ENCODE measurements at places on chromosomes 4 and X.

- peak; percentile 33 for DNase-seq
These were observed 260.5 kb downstream of the TMA16 start for GRCh38 chr4:163755013-163755412.

GRCh38 chr4:107564326-107564725 lies 155.7 kb downstream of the PAPSS1 start:
- no peak for DNase-seq

DNA sequence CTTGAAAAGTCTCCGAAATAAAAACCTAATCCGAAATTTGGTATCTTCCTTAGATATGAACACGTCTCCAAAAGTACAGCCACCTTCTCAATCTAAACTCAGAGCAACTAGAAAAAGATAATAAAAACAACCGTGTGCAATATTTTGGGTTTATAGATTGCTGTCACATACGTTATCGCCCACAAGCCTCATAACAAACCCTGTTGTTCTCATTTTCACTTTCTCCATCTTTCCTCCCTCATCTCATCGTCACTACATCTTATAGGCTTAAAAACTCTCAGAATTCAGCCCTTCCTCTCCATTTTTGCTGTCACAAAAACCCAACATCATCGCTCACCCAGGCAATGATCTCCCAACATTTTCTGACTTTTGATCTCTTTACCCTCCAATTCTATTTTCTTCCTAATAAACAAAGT lies 448 bp upstream of the SCFD2 start:
- DNase-seq = no peak

GRCh38 chr4:189124149-189124758 lies 816.4 kb upstream of the FRG1 start:
- peak; percentile 16 for DNase-seq

DNA sequence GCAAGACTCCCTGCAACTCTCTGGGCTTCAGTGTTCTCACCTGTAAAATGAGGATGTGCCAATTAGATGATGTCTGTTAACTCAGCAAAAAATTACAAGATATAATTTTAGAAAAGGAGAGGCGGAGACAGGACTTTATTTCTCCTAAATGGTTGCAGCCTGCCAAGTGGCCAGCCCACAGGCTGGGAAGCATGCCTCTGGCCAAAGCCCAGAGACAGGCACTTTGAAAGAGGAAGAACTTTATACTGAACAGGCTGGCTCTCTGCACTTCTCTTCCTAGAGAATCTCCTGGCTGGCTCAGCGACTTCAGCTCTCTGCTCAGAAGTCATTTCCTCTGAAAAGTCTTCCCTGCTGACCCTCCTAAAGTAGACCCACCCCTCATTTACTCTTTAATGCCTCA lies 3.7 kb downstream of the PRDM5 start:
- no peak for DNase-seq

GRCh38 chr4:73615613-73616012 lies 4.6 kb downstream of the RASSF6 start:
- no peak for DNase-seq

DNA sequence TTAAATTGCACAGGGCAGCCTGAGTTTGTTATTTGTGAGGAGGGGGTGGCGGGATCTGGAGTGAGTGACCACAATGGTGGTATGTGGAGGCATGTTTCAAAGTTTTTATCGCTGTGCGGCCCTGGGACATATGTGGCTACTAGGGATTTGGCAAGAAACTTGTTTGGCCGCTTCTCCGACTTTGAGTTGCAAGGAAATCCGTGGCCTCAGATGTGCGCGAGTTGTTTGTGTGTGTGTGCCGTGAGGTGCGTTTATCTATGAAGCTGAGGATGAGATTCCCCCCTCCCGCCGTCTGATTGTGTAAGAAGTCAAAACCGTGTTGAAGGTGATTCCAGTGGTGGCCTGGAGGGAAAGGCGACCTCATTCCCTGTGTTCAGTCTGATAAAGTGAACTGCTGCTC lies 1.4 kb downstream of the JADE3 start:
- peak; percentile 35 for DNase-seq

GRCh38 chr4:127759893-127760292 lies 22.2 kb upstream of the HSPA4L start:
- no peak for DNase-seq

- DNase-seq = no peak
These were observed 15.4 kb downstream of the BBS12 start for GRCh38 chr4:122747883-122748282.

GRCh38 chr4:111639120-111639690 lies 506.0 kb upstream of the FAM241A start:
- DNase-seq = no peak

GRCh38 chr4:42638993-42639392 lies 17.9 kb downstream of the ATP8A1 start:
- peak; percentile 36 for DNase-seq
